CD4-positive, alpha-beta T cell treated with Interleukin-4 for 4 hours (primary cell): ENCODE measurements at places on chromosomes 13 and 19.

- DNase-seq, result no peak
These were observed 128.7 kb downstream of the UQCRFS1 start for GRCh38 chr19:29084266-29084665.

- DNase-seq, result peak; percentile 58
These were observed 7.3 kb downstream of the POLR2E start for GRCh38 chr19:1087813-1088415.

GRCh38 chr13:33078263-33078662 is 62.0 kb downstream of the KL start:
- no peak for DNase-seq

DNA sequence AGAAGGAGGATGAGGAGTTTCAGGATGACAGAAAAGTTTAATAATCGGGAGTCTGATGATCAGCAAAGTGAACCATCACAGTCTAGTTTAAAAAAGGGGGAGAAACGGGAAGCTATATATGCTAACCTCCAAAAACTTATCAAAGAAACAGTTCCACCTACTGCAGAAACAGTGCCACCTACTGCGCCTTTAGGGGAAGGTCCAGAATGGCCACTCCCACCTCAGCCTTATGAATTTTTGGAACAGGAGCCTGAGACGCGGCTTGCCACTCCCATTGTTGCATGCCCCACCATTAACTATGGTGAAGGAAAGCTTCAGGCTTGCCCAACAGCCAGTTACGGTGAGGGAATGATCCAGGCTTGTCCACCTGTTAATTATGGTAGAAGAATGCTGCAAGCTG is 929.0 kb downstream of the SLITRK6 start:
- no peak for DNase-seq

- DNase-seq, result no peak
These were observed 24.2 kb upstream of the SLC46A3 start for GRCh38 chr13:28743020-28743419.

GRCh38 chr19:20367811-20368294 is 197.7 kb downstream of the ZNF737 start:
- no peak for DNase-seq

DNA sequence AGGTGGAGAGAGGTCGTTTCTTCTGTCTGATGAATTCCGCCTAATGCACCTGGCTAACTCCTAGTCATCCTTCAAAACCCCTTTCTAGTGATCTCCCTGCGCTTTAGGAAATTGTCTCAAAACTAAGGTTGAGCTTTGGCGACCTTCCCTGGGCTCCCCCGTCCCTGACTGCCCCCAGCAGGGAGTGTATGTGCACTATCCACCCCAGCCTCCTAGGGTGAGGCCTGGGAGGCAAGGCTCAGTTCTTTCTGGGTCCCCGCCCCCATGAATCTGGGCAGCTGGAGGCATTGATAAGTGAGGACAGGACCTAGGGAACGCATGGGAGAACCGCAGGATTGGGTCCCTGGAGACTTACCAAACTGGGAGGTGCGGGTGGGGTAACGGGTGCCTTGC is 378 bp downstream of the TLE6 start:
- no peak for DNase-seq

GRCh38 chr13:48961379-48961778 is 14.3 kb upstream of the FNDC3A start:
- no peak for DNase-seq

- DNase-seq, result no peak
These were observed 109.8 kb downstream of the CACNA1A start for GRCh38 chr19:13396250-13397080.

DNA sequence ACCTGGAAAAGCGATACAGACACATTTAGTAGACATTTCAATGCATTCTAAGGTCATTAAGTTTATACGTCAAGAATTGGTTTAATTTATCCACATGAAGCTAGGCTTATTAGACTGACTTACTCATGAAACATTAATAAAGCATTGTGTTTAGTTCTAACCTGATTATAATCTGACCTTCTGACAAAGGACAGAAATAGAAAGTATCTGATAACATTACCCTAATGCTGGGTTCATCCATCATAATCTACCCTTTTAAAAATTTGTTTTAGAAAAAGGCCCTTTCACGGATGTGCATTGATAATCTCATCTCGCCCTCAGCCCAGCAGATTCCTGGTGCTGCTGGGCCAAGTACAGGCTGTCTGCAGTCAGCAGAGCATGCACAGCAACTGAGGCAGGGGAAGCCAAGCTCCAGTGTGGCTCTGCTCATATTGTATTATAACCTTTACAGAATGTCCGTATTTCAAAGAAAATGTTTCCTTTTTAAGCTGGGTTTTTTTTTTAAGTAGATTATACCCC is 142.1 kb upstream of the MAB21L1 start:
- no peak for DNase-seq

DNA sequence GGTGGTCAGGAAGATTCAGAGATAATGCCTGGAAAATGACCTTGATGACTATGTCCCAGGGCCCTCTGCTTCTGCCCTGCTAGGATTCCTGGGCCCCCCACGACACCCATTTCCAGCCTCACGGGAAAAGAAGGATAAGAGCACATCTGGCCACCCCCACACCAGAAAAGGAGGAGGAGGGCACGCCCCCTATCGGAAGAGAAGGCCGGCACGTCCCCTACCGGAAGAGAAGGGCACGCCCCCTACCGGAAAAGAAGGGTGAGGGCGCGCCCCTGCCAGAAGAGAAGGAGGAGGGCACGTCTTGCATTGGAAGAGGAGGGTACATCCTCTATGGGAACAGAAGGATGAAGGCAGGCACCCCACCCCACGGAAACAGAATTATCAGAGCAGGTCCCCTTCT is 84.3 kb downstream of the IER2 start:
- peak; percentile 49 for DNase-seq

- no peak for DNase-seq
These were observed 7.5 kb upstream of the NFIX start for GRCh38 chr19:12987781-12988180.

- no peak for DNase-seq
These were observed 6.3 kb downstream of the SPINT2 start for GRCh38 chr19:38270587-38271167.

DNA sequence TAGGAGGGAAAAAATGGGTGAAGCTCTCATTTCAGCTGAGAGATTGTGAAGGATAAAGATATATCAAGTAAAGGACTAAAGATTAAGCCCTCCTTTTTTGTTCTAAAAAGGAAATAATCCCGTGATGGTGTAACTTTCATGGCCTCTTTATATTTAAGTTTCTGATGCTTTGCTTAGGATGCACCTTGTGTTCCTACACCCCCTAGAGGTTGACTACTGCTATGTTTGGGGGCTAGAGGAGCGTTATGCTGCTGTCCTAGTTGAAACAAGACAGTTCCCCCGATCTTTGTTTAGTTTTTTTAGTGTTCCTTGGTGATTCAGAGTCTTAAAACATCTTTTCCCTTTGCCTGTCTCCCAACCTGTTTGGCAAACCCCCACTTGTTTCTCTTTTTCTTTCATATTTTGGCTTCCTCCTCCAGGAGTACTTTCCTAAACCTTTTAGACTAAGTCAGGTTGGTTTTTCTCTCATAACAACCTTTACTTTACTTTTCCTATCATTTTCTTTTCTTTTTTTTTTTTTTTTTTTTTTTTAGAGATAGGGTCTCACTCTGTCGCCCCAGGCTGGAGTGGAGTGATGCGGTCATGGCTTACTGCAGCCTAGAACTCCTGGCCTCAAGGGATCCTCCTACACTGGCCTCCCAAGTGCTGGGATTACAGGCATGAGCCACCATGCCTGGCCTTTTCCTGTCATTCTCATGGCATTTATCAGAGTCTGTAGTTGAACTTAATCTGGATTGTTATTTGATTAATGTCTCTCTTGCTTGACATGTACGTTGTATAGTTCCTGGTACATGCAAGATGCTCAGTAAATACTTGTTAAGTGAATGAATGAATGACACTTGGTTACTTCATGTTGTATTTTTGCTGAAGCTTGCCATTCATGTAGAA is 2.8 kb downstream of the UBA2 start:
- DNase-seq, result peak; percentile 73

DNA sequence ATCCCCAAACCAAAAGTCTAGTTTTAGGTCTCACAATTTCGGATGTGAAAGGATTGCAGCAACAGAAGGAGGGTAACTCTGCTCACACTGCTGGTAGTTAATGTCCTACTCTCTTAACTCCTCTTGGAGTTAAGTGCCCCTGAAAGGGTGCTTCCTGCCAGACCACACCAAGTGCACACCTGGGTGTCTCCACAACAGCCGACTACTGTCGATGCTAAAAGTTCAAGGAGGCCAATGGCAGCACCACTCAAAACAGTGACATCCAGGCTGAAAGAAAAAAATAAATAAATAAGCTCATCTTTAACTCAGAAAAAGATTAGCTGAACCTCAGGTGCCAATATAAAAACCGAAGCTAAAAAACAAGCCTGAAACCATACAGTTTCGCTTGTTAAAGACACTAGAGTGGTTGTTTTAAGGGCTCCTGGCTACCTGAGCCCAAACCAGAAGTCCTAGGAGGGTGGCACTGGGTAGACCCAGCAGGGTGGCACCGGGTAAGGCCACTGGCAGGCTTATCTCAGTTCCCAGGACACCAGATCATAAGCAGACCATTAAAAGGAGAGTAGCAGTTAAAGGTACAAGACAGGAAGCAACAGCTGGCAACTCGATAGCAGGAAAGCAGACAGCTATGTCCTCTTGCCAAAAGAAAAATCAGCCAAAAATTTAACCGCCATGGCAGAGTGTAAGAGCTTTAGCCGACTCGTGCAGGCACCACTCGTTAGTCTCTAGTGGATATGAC is 39.3 kb downstream of the BRD4 start:
- DNase-seq, result no peak

- DNase-seq, result no peak
These were observed 46.0 kb downstream of the C13orf46 start for GRCh38 chr13:113927661-113928581.

GRCh38 chr13:52195401-52195837 is 36.0 kb upstream of the NEK3 start:
- DNase-seq, result peak; percentile 73

DNA sequence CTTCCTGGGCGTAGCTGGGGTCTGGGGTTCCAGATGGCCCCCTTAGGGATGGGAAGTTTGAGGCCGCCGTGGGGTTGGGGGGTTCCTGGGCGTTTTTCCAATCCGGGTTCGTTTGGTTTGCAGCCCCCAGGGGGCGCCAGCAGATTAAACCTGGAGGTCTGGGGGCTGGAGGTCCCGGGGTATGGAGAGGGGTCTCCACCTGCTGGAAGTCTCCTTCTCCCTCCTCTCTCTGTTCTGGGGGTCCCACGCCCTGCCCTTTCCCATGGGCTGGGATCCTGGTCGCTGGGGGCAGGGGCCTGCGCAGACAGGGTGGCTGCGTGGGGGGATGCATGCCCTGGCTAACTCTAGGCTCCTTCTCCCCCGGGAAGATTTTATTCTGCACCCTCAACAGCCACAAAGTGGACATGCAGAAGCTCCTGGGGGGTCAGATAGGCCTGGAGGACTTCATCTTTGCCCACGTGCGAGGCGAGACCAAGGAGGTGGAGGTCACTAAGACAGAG is 899 bp downstream of the GIPC3 start:
- no peak for DNase-seq

DNA sequence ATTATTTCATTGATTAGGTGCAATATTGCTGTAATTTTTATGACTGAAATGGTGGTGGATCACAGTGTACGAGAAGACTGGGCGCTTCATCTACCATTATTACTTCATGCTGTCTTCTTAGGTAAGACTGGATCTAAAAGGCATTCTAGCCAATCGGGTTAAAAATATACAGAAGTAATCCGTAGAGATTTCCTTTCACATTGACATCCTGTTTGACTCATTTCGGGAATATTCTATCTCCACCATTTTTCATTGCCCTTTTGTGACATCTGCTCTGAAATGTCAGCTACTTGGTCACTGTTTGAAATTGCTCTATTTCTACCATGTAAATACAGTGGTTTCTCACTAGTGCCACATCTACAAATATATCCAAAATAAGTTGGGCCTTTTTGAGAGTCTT is 90.2 kb downstream of the ZAR1L start:
- DNase-seq, result no peak

- no peak for DNase-seq
These were observed 442 bp upstream of the RFC3 start for GRCh38 chr13:33817513-33817900.

- no peak for DNase-seq
These were observed 169.2 kb upstream of the IRS2 start for GRCh38 chr13:109955598-109955997.

GRCh38 chr13:50025436-50025835 is 10.2 kb downstream of the KCNRG start:
- no peak for DNase-seq

DNA sequence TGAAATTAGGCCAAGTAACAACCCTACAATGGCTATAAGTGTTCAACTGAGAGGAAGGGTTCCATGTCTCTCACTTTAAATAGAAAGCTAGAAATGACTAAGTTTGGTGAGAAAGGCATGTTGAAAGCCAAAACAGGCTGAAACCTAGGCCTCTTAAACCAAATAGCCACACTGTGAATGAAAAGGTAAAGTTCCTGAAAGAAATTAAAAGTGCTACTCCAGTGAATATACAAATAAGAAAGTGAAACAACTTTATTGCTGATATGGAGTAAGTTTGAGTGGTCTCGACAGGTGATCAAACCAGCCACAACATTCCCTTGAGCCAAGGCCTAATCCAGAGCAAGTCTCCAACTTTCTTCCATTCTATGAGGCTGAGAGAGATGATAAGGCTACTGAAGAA is 209.6 kb downstream of the KLF12 start:
- no peak for DNase-seq

- no peak for DNase-seq
These were observed 52.4 kb downstream of the ZNF676 start for GRCh38 chr19:22144394-22144793.

DNA sequence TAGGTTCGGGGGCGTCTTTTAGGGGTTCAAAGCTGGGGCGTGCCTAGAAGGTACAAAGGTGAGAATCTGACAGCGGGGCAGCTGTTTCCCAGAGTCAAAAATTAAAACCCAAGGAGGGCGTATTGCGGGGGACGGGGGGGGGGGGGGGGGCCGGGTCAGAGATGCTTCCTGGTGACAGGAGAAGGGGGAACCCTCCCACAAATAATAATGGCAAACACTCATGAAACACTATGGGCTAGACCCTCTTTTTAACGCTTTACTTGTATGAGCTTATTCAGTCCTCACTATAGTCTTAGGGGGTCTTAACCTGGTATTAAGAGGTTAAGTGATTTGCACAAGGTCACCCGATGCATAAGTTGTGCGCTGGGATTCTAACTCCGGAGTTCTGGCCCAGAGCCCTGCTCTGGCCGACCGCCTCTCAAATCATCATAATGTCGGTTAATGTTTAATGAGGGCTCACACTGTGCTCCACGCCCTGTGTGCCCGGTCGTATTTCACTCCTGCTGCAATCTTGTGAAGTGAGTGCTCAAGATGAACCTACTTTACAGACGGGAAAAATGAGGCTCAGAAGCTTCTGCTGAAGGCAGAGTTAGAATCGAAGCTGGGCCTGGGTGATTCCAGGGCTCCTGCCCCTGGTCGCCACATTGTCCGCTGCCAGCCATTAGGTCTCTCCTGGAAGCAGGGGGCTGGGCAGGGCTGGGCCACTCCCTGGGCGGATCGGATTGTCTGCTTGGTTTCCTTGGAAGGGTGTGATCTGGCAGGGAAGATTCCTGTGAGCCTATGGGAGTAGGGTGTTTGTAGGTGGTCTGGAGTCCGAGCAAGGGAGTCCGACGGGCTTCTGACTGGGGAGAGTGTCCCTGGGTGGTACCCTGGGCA is 964 bp downstream of the PAK4 start:
- DNase-seq, result no peak
